ENCODE measurements at places on chromosomes 1 and 21.

DNA sequence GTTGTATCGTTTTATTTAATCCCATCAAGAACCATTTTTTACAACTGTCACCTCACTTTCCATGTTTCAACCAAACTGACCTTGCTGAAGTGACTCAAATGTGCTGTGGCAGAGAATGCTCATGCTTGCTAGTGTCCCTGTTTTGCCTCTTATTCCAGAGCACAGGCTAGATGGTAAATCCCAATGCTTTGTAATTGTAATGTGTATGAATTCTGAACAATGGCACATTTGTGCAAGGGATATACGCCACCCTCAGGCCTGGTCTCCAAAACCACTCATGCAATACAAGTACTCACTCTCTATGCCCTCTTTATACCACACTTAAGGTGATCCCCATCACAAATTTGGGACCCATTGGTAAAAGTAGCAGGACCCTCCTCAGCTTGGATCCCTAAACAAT lies 313.6 kb downstream of the HHIPL2 start:
- DNase-seq, result no peak

DNA sequence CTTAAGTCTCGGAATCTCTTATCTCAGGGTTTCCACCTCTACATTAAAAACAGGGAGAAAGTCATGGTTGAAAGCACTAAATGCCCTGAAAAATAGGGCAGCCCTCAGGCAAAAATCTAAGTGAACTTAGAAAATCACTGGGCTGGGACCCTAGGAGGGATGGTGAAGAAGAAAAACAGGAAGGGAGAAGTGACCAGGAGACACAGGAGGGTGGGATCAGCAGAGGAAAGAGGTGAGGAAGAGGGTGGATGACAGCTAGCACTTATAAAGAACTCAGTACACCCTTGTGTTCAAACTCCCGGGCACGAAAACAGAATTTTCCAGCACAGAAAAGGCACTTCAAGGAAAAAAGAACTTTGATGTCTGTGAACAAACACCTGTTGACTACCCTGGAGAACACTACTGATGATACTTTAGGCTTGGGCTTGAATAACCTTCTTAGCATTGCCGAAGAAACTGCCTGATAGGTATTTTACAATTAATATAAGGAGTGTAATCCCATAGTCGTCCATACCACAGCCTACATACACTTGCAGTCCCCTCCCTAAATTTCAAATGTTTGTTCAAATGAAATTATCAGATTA lies 2.0 kb downstream of the CHML start:
- no peak for DNase-seq

DNA sequence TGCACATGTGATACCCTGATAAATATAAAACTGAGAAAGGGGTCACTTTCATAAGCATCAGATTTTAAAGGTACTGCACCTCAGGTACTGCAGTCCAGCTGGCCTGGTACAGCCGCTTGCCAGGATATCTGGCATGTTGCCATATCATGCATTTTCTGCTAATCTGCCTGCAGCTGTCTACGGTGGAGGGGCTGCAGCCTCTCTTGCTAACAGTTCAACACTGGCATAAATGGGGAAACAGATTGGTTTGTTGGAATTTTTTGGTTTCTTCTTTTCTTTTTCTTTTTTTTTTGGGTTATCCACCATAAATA lies 71.5 kb downstream of the MIS18A start:
- DNase-seq, result peak; percentile 83

DNA sequence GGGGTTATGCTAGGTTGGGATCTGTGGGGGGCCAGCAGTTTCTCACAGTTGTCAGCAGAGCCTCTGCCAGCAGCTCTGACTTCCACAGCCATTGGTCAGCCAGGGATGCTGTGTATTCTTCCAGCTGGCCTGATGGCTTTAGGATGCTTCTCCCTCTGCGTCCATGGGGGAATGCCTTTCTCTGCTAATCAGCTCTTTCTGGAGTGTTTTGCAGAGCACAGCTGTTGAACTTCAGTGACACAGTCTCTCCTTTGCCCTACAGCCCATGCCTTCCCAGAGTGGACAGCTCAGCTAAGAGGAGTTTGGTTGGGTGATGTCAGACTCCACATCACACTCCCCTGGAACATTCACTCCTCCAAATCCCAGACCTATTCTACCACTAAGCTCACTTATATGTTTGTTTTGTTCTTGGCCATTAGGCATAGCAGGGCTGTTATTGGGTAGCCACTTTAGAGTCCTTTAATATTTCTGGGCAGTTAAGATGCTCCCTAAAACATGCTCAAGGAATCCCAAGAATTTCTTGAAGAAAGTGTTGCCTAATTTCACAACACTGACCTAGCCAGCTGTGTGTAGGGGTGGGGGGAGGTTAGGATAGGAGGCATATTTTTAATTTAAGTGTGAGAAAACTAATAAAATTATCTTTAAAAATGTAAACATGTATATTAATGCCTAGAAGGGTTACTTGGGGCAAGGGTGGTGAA lies 75.3 kb upstream of the KIAA0040 start:
- no peak for DNase-seq

DNA sequence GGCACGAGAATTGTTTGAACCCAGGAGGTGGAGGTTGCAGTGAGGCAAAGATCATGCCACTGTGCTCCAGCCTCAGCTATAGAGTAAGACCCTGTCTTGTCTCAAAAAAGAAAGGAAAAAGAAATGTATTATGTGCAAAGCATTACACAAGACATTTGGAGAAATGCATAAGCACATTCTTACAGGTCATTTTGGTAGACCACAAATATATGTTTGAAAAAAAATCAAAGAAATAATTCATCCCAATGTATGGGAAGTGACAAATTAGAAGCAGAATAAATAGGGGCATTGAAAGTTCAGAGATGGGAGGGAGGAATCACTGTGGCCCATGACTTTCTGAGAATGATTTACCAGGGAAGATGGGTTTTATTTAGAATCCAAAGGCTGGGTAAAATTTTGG lies 283.5 kb upstream of the ADAMTS5 start:
- DNase-seq, result no peak

GRCh38 chr1:167473761-167474160 lies 44.6 kb downstream of the CD247 start:
- DNase-seq, result no peak

GRCh38 chr1:152186556-152187285 lies 27.7 kb upstream of the RPTN start:
- no peak for DNase-seq
